ENCODE measurements at places on chromosomes 7 and 10. TPM values are rescaled to one million over a fixed set of nuclear protein-coding genes. Genes with fewer than 3 reads are reported as not detected.

GRCh38 chr10:5659702-5660528 is 6.5 kb downstream of the ASB13 start:
- peak; percentile 77 for DNase-seq

ETV1 gene
- total RNA-seq, result 11.9 TPM

DNA sequence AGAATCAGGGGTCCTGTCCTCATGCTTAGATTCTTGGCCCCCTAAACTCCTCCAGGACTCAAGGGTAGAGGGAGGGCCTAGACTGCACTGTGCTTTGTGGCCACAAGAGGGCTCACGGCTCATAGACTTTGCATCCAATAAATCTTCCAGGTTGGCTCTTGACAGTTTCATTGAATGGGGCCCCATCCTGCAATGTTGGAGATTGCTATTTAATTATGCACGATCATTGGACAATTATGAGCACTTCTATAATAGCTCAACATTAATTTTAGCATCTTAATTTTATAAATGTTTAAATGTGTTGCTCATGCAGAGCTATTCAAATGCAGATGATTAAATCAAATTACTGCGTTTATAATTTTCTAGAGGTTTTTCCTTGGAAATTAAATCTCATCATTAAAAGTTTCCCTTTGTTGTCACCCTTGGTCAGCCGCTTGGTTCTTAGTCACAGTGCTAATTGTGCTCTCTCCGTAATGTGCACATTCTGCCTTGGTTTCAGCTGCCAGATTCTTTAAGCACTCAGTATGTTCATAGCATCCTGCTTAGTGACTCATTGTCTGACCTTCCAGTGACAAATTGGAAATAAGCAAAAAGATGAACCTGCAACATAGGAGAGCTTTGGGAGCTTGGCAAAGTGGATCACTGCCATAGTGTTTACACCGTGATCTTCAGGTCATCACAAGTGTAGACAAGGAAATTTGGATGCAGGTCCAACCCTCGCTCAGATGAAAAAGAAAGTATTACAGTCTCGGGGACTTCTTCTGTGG is 33.4 kb upstream of the PLPP4 start:
- DNase-seq, result peak; percentile 93

DNA sequence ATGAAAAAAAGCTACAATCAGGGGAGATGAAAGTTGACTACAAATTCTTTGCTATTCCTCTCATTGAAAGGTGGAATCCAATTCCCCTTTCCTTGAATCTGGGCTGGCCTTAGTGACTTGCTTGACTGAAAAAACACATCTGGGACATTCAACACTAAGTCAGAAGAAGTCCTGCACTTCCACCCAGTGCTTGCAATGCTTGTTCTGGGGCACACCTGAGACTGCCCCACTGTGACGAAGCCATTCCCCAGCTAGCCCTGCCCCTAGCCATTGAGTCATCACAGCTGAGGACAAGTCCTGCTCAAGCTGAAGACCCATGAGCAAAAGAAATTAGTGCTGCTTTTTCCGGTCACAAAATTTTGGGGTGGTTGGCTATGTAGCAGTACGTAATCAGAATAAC is 19.2 kb upstream of the GRID1 start:
- peak; percentile 12 for DNase-seq

DNA sequence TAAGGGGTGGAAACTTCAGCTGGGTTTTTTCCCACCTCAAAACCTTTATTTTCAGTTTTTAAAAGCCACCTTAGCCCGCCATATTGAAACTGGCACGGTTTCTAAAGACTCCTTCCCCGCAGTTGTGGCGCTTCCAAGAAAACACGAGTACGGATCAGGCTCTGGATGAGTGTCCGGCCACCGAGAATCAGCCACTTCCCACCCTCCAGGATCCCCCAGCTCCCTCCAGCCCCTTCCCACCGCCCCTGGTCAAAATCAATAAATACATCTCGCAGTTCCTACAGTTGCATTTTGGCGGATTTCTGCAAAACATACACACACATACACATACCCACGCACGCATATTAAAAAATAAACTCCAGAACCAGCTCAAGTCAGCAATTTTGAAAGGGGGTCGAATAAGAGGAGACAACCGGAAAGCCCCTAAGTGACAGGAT is 1.1 kb downstream of the SFMBT2 start:
- DNase-seq, result no peak

DNA sequence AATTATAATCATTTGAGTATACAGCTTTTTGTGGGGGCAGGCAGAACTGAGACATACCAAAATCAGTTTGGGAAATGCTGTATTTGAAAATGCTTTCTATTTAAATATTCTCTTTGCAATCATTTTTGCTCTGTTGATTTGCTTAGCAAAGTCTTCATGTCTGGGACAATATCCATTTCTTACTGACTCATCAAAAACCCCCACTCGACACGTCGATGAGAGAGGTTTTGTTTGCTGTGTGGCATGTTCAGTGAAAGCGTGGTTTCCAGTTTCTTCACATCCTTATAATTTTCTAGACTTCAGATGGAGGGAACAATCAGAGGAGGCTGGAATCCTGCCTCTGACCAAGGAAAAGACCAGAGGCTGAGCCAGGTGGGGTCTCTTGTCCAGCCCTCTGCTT is 28.9 kb downstream of the HTRA1 start:
- DNase-seq, result no peak

GATAD1 gene
- 15.3 TPM for total RNA-seq

- DNase-seq, result peak; percentile 16
Observed at GRCh38 chr10:77087366-77087765, 550.2 kb downstream of the KCNMA1 start.

- DNase-seq, result no peak
Observed at GRCh38 chr7:506921-507622, 12.6 kb downstream of the PDGFA start.

BAMBI gene
- total RNA-seq, result 23.7 TPM

DNA sequence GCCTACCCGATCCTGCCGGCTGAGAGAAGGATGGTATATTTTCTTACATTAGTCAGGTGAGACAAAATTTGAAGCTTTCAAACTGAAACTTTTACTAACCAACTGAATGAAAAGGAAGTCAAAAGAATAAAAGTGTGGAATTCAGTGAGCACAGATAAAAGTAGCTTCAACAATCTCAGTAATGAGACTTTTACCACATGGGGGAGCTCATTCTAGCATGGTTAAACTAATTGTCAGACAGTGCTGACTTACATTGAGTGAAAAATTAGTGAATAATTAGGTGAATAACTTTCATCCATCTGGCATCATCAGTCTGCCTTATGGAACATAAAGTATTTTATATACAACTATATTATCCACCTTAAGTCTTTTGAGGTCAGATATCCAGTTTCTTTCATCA is 8.4 kb downstream of the FAM237B start:
- peak; percentile 10 for DNase-seq

DNA sequence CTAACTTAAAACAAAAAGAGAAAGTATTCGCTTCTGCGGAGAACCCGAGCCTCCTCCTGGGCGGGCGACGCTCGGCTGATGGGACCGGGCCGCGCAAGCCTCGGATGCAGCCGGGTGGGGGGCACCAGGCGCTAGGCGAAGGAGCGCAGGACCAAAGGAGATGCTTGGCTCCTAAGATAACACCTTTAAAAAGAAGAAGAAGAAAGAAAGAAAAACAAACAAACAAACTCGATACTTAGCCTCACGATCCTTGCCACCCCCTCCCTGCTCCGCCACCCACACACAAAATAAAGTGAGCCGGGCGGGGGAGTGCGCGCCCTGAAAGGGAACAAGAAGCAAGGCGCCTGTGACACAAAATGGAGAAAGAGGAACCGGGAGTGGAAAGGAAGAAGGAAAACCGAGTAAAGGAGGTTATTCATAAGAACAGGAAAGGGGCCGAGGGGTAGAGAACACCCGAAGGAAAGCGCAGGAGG is 34.0 kb upstream of the EBLN1 start:
- DNase-seq, result peak; percentile 36

GRCh38 chr7:147904219-147904576 is 686.4 kb upstream of the C7orf33 start:
- DNase-seq, result no peak

MAPK8 gene
- total RNA-seq, result 114 TPM

- no peak for DNase-seq
Observed at GRCh38 chr7:44388089-44388970, 62.9 kb upstream of the CAMK2B start.

CTBP2 gene
- 55.5 TPM for total RNA-seq

GRCh38 chr7:94969434-94970084 is 62.2 kb downstream of the PPP1R9A start:
- no peak for DNase-seq

DNA sequence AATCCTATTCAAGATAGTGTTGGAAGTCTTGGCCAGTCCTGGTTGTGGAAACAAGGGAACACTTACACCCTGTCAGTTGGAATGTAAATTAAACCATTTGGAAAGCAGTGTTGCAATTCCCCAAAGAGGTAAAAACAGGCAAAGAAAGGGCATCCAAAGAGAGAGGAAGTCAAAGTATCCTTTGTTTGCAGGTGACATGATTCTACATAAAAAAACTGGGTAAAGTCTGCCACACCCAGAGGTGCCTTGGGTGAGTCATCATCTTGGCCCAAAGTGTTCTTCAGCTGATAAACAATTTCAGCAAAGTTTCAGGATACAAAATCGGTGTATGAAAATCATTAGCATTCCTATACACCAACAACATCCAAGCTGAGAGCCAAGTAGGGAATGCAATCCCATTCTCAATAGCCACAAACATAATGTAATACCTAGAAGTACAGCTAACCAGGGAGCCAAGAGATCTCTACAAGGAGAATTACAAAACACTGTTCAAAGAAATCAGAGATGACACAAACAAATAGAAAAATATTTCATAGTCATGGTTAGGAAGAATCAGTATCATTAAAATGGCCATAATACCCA is 278.7 kb downstream of the SDK1 start:
- DNase-seq, result no peak

DNA sequence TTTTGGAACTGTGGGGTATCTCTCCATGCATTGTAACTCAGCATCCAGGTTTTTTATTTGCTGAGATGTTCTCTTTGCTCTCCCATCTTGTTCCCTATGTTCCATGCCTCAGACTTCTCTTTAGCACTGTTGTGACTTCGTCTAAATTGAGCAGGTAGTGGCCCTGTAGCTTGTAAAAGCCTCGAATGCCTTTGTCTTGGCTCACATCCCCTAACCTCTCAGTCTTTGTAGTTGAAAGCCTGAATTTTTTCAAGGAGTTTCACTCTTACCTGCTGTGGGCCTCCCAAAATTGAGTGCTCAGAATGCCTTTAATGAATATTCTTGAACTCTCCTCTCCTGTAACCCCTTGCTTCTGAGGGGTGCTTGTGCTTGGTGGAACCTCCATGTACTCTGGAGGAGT is 1137.3 kb downstream of the REEP3 start:
- DNase-seq, result no peak

EEPD1 gene
- total RNA-seq, result 24.3 TPM

CCDC172 gene
- not detected for total RNA-seq

SPDYE16 gene
- total RNA-seq, result 0.22 TPM

DNA sequence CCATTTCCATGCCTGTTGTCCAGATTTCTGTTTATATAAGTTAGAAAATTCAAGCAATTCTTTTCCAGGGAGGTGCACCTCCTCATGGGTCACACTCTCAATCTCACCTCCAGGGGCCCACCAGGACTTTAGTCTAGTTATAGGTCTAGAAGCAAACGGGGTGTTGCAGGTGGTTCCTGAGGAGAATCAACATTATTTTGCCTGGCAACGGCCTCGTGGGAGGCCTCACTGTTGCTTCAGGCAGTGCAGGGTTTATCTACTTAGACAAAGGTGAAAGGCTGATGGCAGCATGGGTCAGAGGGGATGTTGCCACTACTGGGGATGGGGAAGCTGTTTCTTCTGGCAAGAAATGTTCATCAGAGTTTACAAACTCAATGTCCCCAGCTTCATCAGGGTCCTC is 56.7 kb upstream of the LRRC18 start:
- DNase-seq, result no peak

HDAC9 gene
- total RNA-seq, result 25.3 TPM

DNA sequence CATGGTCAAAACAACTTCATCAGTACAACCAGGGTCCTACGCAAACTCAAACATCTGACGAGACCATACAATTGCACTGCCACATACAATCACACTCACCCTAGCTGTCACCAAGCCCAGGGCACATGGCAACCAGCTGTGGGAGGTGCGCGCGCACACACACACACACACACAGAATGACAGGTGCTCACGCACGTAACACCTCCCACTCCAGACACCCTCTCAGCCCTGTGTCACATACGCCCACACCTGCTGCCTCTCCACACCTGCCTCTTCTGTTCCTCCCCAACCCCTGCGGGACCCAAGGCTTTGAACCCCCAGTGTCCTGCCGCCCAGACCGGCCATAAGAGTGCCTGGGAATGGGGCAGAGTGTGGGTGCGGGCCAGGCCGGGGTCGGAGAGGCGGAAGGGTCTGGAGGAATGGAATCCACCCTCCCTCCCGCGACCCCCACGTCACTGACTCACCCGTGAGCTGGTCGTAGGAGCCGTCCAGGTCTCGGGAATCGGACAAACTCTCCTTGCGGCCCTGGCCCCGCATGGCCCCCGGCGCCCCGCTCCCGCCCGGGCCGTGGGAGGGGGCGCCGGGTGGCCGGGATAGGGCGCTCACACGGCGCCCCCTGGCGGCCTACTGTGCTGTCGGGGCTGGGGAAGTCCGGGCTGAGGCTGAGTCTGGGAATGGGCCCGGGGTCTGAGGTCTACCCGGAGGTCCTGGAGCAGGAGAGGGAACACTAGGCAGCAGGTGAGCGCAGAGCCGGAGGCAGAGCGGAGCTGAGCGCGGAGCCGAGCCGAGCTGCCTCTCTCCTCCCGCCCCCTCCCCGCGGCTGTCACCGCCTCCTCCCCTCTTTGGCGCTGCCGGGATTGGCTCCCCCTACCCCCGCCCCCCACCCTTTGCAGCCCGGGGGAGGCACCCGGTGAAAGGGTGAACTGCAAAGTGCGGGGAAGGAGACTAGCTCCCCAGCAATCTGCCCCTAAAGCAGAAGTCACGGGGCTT is at the start of gene KCNIP2:
KCNIP2 (minus strand) TSS at position 769 of the 990 bp plus-strand sequence; CDS start at position 537, 232 bp downstream.
- no peak for DNase-seq

TMEM236 gene
- total RNA-seq, result not detected

GRCh38 chr10:59908808-59909143 is 2.4 kb upstream of the CCDC6 start:
- no peak for DNase-seq

DNA sequence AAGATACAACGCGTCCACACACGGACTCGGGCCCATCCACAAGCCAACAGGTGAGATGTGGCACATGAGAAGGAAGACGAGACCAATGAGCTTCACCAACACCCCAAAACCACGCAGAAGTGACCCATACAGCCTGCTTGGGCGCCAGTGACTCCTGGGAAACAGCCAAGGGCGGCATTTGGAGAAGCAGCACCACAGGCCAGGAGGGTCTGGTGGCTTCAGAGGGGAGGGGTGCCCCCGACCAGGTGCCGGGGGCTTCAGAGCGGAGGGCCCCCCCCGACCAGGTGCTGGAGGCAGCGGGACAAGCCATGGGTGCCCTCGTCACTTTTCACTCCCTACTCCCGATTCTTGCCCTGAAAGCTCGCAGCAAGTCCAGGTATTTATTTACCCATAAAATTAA is 140.1 kb downstream of the DIP2C start:
- DNase-seq, result no peak

DNA sequence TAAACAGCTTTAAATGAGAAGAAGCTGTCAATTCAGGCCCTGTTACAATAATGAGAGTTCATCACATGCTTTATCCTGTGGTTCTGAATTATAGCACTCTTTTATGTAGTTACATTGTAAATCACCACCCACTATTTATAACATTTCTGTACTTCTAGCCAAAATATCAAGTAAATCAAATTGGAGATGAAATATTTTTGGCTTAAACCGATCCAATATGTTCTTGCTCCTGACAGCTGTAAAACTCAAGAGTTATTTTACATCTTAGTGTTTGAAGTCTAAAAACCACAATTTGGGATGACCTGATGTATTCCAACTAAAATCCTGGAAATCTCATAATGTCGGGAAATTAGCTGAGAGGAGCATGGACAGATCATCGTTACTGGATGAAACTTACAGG is 371.2 kb upstream of the LRRN3 start:
- DNase-seq, result no peak

GRCh38 chr7:123824754-123825067 is 20.3 kb upstream of the HYAL4 start:
- no peak for DNase-seq

Measured in M059J (cell line).